ENCODE measurements at places on chromosomes 5 and 9. TPM values are rescaled to one million over a fixed set of nuclear protein-coding genes. Genes with fewer than 3 reads are reported as not detected.

SPINK6 gene
- total RNA-seq, result not detected

SEC61B gene
- total RNA-seq, result 134 TPM

SLC36A2 gene
- total RNA-seq, result not detected

AGXT2 gene
- total RNA-seq, result not detected

SEMA6A gene
- not detected for total RNA-seq

Data from activated naive CD4-positive, alpha-beta T cell treated with anti-CD3 and anti-CD28 coated beads, Interleukin-2, amount 10 ng/mL, durations not matched to agents 5 hours and 36 hours (primary cell).